Foreskin fibroblast (primary cell): ENCODE measurements at places on chromosomes 16 and 17.
A peak's percentile ranks its signal among the peaks of the same experiment; 100 is the strongest.

GRCh38 chr17:7042501-7043181 is 1.3 kb downstream of the SLC16A11 start:
- no peak for DNase-seq

DNA sequence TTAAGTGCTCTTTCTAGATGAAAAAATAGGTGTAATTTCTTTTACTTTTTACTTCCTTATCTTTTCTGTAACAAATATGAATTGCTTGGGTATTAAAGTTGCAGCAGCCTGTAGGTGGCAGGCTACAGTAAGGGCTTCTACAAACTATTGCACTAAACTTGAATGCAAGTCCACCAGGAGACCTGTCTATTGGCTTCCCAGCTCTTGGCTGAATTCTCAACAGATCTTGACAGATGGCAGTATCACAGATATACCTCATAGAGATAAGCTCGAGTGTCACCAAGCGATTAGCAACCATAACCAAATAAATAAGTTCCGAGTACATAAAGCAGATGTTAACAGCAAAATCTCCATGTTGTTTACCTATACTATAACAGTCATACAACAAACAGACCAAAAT is 5.9 kb downstream of the BBS2 start:
- peak; percentile 57 for DNase-seq

DNA sequence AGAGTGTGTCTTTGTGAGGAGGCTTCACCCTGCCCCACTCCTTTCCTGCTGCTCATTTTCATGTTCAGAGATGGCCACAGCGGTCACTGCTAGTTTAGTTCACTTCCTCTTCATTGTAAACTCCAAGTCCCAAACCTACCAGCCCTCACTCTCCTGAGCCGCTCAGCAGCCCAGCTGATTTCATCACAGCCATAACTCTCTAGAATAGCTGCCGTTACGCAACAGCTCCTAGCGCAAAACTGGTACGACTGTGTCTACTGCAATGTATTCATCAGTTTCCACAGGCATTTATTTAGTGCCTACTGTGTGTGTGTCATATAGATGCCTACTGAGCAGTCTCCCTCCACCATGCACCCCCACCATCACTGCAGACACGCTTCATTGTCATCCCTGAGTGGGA is 233.5 kb upstream of the RPL38 start:
- DNase-seq: no peak

- DNase-seq: no peak
Observed at GRCh38 chr17:48198950-48199541, 91.5 kb downstream of the SNX11 start.

DNA sequence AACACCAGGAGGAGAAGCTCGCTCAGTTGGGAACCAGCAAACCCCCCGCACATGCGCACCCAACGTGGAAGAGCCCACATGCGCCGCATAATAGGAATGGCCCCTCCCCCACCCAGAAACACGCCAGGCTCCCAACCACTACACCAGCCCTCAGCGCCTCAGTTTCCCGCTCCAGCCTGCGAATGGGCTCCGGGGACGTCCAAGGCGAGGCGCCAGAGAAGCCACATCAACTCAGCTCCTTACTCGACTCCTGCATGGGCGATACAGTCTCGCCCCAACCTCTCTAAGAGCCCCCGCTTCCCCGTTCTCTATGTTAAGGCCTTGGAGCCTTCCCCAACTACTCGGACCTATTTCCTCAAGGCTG is 504 bp downstream of the SRSF1 start:
- peak; percentile 67 for DNase-seq

GRCh38 chr17:80113033-80113484 is 11.7 kb downstream of the GAA start:
- DNase-seq: no peak

- peak; percentile 35 for DNase-seq
Observed at GRCh38 chr16:84648595-84649510, 542 bp downstream of the KLHL36 start.

GRCh38 chr16:7689234-7689633 is 356.6 kb downstream of the RBFOX1 start:
- no peak for DNase-seq

- peak; percentile 99 for DNase-seq
Observed at GRCh38 chr17:42422958-42423712, at the start of gene CAVIN1. TSS of gene CAVIN1 (minus strand) at chr17:42423256. CDS start at chr17:42423097, 159 bp downstream.

- DNase-seq: no peak
Observed at GRCh38 chr17:77763023-77763422, 195.5 kb upstream of the TNRC6C start.

DNA sequence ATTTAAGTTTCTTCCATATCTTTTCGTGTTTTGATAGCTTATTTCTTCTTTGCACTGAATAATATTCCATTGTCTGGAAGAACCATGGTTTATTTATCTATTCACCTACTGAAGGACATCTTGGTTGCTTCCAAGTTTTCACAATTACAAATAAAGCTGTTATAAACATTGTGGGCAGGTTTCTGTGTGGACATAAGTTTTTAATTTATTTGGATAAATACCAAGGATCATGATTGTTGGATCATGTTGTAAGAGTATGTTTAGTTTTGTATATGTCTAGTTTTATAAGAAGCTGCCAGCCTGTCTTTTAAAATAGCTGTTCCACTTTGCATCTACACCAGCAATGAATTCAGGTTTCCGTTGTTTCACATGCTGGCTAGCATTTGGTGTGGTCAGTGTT is 339.4 kb downstream of the CDH11 start:
- no peak for DNase-seq

- DNase-seq: no peak
Observed at GRCh38 chr17:55814377-55814776, 63.5 kb downstream of the PCTP start.
